Activated CD4-positive, alpha-beta T cell treated with anti-CD3 and anti-CD28 coated beads for 4 hours (primary cell): ENCODE measurements at places on chromosomes 11 and 22.

GRCh38 chr22:34808618-34809017 lies 257.3 kb upstream of the ISX start:
- no peak for DNase-seq

- DNase-seq, result no peak
These were observed 43.4 kb downstream of the GRIK4 start for GRCh38 chr11:120554766-120555432.

DNA sequence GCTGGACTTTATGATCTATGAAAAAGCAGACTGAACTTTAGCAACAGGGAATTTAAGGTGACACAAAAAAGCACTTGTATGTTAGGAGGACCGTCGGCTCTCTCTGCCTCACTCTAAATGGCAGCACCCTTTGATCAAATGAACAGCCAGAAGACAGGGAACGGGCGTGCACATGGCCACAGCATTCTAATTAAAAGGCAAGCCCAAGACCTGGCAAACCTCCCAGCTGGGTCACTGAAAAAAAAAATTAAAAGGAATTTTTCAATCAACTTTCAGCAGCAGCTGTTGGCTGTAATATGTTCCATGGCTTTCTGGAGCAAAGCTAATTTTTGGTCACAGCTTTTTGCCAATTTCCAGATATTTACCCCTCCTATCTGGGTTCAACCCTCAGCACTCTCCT lies 116.5 kb downstream of the C11orf58 start:
- no peak for DNase-seq

DNA sequence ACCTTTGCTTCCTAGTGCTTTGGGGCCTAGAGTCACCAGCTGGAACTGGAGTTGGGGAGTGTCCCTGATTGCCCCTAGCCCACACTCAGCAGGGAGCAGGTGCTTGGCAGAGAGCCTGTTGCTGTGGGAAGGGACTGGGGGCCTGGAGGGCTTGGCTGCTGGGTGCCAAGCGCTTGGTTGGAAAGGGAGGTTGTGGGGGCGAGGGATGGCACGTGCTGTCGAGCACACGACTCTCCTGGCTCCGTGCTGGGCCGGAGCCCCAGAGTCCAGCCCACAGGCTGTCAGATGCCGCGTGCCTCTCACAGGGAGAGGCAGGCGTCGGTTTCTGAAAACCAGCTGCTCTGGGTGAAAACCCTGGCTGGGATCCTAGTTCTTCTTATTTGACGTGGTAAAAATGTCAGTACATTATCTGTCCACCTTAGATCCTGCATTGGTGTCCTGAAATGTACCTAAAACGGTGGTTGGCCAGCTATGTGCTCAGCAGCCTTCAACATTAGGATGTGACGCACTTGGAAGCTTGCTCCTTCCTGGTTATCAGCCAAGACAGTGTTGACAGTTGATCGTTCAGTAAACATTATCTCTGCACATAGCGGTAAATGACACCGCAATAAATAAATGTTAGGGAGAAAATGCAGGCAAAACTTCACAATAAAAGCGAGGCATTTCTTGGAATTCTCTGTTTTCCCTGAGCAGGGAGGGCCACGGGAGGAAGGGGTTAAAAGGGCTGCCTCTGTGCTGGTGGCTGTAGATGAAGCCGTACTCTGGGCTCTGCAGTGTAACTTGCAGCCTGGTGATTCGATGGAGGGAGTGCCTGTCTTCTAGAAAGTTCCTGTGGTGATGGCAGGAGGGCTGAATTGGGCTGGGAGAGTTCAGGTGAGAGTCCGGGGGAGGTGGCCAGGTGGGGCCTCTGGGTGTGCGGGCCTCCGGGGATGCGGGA lies 29.2 kb downstream of the GRAMD4 start:
- DNase-seq, result no peak

DNA sequence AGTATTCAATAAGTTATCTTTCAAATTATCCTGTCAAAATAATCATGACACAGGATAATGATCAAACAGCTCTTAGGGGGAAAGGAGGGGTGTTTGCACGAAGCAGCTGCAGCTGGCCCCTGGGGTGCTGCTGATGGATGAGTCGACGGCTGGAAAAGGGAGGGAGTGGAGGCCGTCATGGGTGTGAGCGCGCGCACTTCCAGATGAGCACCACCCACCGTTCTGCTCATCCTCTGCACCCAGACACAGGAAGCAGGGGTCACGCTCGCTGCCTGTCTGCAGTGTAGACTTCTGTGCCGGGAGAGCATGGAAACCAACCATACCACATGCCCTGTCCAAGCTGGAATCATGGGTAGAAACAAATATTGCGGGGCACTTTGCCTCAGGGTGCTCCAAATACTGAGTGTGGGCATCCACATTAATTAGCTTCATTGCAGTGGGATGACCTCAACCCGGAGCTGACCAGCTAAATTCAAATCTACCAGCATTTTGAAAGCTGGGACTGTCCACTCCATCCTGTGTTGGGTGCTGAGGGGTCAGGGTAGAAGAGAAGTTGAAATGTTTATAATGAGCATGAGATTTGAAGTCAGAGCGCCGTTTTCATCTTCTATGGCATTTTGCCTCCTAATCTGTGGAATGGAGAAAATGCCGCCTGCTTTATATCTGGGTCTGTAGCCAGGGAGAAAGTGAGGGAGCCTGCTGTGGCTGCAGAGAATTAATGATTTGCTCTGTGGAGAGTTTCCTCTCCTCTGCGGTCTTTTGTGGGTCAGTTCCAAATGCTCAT lies 802.4 kb downstream of the TBC1D22A start:
- DNase-seq, result no peak
